ENCODE measurements at places on chromosomes 2 and 18. TPM values are rescaled to one million over a fixed set of nuclear protein-coding genes. Genes with fewer than 3 reads are reported as not detected.
A peak's percentile ranks its signal among the peaks of the same experiment; 100 is the strongest.

GRCh38 chr18:26930630-26931029 lies 65.1 kb upstream of the AQP4 start:
- no peak overlapping the region for H3K4me3 ChIP-seq
- H3K27me3 ChIP-seq, result no peaks in the 10 kb centered on the region
- H3K4me1 ChIP-seq, result no peaks in the 10 kb centered on the region
- H3K36me3 ChIP-seq, result no peaks in the 10 kb centered on the region
- no peak for DNase-seq

The TEX44 gene
- total RNA-seq, result not detected

The CYP26B1 gene
- 6.5 TPM for total RNA-seq

DNA sequence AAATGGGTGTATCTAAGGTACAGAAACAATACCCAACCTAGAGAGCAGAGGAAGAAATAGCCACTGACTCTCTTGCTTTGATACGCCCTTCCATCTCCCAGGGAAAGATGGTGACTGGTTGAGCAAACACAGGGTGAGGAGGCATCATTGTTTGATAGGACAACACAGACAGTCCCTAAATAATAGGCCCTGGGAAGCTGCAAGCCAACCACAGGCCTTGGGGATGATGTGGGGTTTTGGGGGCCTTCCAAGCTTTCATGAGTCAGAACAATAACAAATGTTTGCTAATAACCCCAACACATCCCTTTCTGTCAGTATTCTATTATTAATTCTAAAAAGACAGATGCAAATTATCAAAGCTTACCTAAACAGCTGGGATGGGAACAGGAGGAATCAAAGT lies 9.8 kb downstream of the LGALSL start:
- DNase-seq, result no peak
- H3K4me1 ChIP-seq, result no peaks in the 10 kb centered on the region
- no peak overlapping the region for H3K4me3 ChIP-seq
- no peak overlapping the region for H3K27ac ChIP-seq
- no peaks in the 10 kb centered on the region for H3K36me3 ChIP-seq
- H3K27me3 ChIP-seq, result no peaks in the 10 kb centered on the region

The VWC2L gene
- total RNA-seq, result 0.40 TPM

DNA sequence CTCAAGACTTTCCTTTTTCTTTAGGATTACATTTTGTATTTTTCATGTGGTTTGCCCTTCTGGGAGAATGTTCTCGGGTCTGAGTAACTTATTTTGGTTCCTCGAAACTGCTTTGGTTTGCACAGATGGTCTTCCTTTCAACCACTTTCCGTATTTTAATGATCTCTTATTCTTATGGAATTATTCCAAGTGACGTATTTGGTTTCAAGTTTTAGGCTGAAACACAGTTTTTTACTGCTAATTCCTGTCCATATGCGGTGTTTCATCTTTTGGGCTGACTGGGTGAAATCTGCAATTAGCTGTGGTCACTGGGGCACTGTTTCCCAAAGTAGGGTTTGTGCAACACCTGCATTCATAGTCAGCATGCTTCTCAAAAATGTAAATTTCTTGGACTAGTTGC lies 122.7 kb downstream of the CAPN13 start:
- no peak for DNase-seq
- H3K27ac ChIP-seq, result no peak overlapping the region
- no peak overlapping the region for H3K4me3 ChIP-seq
- H3K4me1 ChIP-seq, result peaks cover 10% of the 10 kb centered on the region
- H3K27me3 ChIP-seq, result no peaks in the 10 kb centered on the region

DNA sequence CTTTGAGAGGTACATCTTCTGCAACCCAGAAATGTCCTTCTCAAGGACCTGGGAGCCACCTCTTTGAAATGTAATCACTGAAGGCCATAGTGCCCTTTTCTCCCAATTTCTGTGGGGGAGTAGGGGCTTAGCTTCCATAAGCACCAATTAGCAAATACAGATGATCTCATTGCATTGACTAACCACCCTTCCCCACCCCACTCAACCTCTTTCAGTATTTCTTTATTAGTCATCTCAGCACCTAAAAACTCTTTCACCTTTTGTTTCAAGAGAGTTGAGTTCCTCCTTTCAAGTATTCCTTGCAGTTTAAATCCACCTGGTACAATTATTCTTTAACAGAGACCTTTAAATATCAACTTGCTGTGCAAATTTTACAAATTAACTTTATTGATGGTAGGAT lies 1011.8 kb upstream of the CDH2 start:
- H3K4me1 ChIP-seq, result no peaks in the 10 kb centered on the region
- H3K36me3 ChIP-seq, result no peaks in the 10 kb centered on the region
- no peak overlapping the region for H3K4me3 ChIP-seq
- no peak for DNase-seq

The METTL21A gene
- total RNA-seq, result 37.4 TPM

DNA sequence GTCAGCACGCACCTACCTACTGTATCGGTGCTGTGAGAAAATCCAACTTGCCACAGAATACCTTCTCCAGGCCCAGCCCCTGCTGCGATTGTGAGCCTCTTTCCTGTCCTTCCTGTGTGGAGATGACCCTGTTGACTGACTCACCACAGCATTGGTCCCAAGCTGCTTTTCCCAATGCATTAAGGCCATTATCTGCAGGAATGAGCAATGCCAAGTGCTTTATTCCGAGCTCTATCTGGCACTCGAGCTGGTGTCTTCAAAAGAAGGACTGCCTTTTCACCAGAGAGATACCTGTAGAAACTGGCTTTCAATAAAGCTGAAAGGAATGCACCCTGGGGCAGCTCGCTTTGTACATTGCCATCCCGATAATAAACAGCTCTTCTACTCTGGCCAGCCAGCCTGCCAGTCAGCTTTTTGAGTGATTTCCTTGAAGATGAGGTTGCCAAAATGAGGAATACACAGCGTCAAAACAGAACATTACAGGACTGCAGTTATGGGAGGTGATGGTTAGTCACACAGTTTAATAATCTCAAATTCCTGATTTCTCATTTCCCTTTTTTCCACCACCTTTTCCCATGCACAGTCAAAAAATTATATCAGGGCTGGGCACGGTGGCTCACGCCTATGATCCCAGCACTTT lies 8.3 kb upstream of the RNF103 start:
- H3K27ac ChIP-seq, result peak overlapping the region; percentile 53
- H3K27me3 ChIP-seq, result no peaks in the 10 kb centered on the region
- H3K4me3 ChIP-seq, result no peak overlapping the region
- no peaks in the 10 kb centered on the region for H3K36me3 ChIP-seq
- peaks cover 41% of the 10 kb centered on the region for H3K4me1 ChIP-seq

GRCh38 chr2:158305501-158305900 lies 151.1 kb downstream of the CCDC148 start:
- DNase-seq, result no peak
- H3K4me1 ChIP-seq, result no peaks in the 10 kb centered on the region
- no peaks in the 10 kb centered on the region for H3K36me3 ChIP-seq
- no peak overlapping the region for H3K27ac ChIP-seq
- no peak overlapping the region for H3K4me3 ChIP-seq

- no peaks in the 10 kb centered on the region for H3K27me3 ChIP-seq
- H3K4me3 ChIP-seq, result no peak overlapping the region
- H3K4me1 ChIP-seq, result no peaks in the 10 kb centered on the region
Observed at GRCh38 chr2:66794551-66794950, 359.6 kb downstream of the MEIS1 start.

- peak; percentile 87 for DNase-seq
- H3K36me3 ChIP-seq, result no peaks in the 10 kb centered on the region
- H3K4me3 ChIP-seq, result no peak overlapping the region
- peak overlapping the region; percentile 87 for H3K27ac ChIP-seq
Observed at GRCh38 chr18:79458131-79458838, 62.6 kb downstream of the NFATC1 start.

- no peak overlapping the region for H3K4me3 ChIP-seq
- DNase-seq, result no peak
- H3K36me3 ChIP-seq, result no peaks in the 10 kb centered on the region
- no peak overlapping the region for H3K27ac ChIP-seq
Observed at GRCh38 chr2:235587202-235587601, 93.4 kb downstream of the AGAP1 start.

- H3K27me3 ChIP-seq, result no peaks in the 10 kb centered on the region
- no peaks in the 10 kb centered on the region for H3K36me3 ChIP-seq
- no peak for DNase-seq
Observed at GRCh38 chr2:226334981-226335720, 464.5 kb downstream of the IRS1 start.

DNA sequence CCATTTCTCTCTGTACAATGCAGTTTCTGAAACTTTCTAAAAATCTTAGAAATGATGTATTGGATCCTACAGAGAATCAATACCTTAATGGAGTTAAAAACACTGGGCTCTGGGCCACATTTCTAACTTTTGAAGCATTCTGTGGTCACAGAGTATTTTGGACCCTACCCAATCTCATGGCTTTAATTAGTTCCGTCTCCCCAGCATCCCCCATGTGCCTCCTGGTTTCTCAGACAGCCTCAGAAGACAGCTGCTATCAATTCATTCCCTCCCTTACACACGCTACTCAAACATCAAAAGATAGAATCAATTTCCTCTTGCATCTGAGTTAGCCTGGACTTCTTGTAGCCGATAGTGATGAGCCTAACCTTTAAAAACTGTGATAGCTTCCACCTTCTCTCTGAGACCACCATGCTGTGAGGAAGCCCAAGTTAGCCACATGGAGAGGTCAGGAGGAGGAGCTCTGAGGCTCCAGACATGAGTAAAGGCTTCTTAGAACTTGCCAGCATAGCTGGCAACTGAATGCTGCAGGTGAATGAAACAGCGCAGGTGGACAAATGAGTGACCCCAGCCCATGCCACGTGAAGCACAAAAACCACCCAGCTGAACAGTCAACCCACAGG lies 10.4 kb downstream of the ADCY3 start:
- H3K4me1 ChIP-seq, result no peaks in the 10 kb centered on the region
- no peak for DNase-seq

- H3K4me3 ChIP-seq, result no peak overlapping the region
- H3K27ac ChIP-seq, result no peak overlapping the region
- H3K36me3 ChIP-seq, result peaks cover 3% of the 10 kb centered on the region
- peaks cover 3% of the 10 kb centered on the region for H3K4me1 ChIP-seq
- no peaks in the 10 kb centered on the region for H3K27me3 ChIP-seq
- DNase-seq, result no peak
Observed at GRCh38 chr18:24065906-24066305, 51.4 kb downstream of the TTC39C start.

GRCh38 chr2:170821531-170822289 lies 5.0 kb downstream of the GAD1 start:
- no peak for DNase-seq
- no peak overlapping the region for H3K4me3 ChIP-seq
- peaks cover 46% of the 10 kb centered on the region for H3K4me1 ChIP-seq
- no peaks in the 10 kb centered on the region for H3K36me3 ChIP-seq

The PRSS56 gene
- not detected for total RNA-seq

DNA sequence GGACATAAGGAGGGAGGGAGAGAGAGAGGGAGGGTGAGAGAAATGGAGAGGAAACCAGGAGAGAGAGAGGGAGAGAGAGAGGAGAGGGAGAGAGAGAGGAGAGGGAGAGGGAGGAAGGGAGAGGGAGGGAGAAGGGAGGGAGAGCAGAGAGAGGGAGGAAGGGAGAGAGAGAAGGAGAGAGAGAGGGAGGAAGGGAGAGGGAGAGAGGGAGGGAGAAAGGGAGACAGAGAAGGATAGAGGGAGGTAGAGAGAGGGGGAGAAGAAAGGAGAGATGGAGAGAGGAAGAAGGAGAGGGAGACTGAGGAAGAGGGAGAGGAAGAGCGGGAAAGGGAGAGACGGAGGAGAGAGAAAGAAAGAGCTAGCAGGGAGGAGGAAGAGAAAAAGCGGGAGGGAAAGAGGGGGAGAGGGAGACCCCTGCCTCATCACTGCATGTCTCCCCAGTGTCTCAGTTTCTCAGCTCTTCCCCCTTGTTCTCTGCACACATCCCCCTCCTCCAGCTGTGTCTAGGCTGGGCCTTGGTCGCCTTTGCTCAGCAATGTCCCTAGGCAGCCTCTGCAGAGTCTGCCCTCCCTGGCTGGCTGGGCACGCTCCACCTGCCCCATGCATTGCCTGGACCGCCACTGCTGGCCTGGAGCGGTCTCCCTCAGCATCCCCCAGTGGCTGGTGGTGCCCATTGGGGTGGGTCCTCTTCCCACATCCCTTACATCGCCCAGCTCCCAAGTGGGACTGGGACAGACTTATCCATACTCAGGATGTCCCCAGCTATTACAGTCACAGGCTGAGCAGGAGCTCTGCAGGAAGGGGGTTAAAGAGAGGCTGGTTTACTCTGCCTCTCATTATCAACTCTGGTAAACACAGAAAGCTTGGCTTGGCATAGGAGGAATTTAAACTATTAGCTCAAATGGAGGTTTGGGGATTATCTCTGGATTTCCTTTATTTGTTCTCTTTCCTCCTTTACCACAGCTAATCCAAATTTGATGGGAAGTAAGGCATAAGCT lies 85.7 kb upstream of the APCDD1 start:
- peaks cover 5% of the 10 kb centered on the region for H3K27me3 ChIP-seq
- no peak overlapping the region for H3K27ac ChIP-seq
- H3K4me1 ChIP-seq, result peaks cover 10% of the 10 kb centered on the region
- no peak for DNase-seq

GRCh38 chr18:211582-211981 lies 53.2 kb downstream of the USP14 start:
- no peaks in the 10 kb centered on the region for H3K27me3 ChIP-seq
- H3K4me1 ChIP-seq, result no peaks in the 10 kb centered on the region
- H3K36me3 ChIP-seq, result peaks cover 5% of the 10 kb centered on the region
- H3K4me3 ChIP-seq, result no peak overlapping the region

- no peak for DNase-seq
- no peaks in the 10 kb centered on the region for H3K4me1 ChIP-seq
- H3K27me3 ChIP-seq, result no peaks in the 10 kb centered on the region
- no peak overlapping the region for H3K4me3 ChIP-seq
Observed at GRCh38 chr2:233122541-233122940, 62.4 kb downstream of the INPP5D start.

DNA sequence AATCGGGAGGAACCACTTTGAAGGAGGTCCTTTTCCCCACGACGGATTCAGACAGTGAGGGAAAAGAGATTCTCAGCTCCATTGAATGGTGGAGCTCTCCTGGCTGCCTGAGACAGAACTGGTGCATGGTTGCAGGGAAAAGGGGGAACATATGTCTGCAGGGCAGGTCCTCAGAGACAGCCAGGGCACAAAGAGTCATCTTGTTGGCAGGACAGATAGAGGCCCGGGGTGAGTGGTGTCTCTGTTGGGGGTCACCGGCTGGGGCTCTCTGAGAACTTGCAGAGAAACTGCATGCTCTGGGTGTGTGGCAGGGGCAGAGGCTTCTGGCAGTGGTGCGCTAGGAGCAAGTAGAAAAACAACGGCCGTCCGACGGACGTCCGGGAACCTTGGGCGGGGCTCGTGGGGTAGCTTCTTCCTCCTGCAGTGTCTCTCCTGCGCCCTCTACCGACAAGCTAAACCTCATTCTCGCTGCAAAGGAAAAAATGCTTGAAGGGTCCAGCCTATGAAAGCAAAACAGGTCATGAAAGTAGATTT lies 94.3 kb downstream of the CDCA7 start:
- H3K36me3 ChIP-seq, result no peaks in the 10 kb centered on the region
- DNase-seq, result peak; percentile 92

DNA sequence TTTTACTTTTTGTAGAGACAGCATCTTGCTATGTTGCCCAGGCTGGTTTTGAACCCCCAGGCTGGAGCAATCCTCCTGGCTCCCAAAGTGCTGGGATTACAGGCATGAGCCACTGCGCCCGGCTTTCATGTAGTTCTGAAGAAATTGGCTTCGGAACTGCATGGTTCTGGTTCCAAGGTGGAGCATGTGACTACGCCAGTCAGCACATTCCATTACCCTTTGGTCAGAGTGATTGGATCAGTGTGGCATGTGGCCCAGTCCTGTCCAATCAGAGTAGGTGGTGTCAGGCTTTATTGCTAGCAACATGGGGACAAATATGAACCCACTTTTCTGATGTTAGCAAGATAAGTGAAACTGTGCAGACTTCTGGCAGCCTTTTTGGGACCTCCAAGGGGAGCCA lies 16.3 kb upstream of the ATOH8 start:
- H3K4me3 ChIP-seq, result no peak overlapping the region
- no peaks in the 10 kb centered on the region for H3K27me3 ChIP-seq

GRCh38 chr2:236748385-236748784 lies 178.8 kb downstream of the ACKR3 start:
- no peak overlapping the region for H3K4me3 ChIP-seq
- peaks cover 41% of the 10 kb centered on the region for H3K4me1 ChIP-seq
- no peak for DNase-seq
- no peak overlapping the region for H3K27ac ChIP-seq

Data from hepatocyte (in vitro differentiated cells).